CD8-positive, alpha-beta memory T cell (primary cell): ENCODE measurements at places on chromosomes 16 and 17. TPM values are rescaled to one million over a fixed set of nuclear protein-coding genes. Genes with fewer than 3 reads are reported as not detected.
A peak's percentile ranks its signal among the peaks of the same experiment; 100 is the strongest.

The ACSM2A gene
- not detected for total RNA-seq

The CCL7 gene
- not detected for total RNA-seq

The SRCIN1 gene
- total RNA-seq, result 0.04 TPM

The GPRC5C gene
- total RNA-seq, result 0.27 TPM

The TBX4 gene
- total RNA-seq, result not detected

GRCh38 chr17:1907909-1908698, 78.3 kb downstream of the RPA1 start:
- peaks cover 9% of the 10 kb centered on the region for H3K4me1 ChIP-seq
- peak overlapping the region; percentile 24 for H3K4me3 ChIP-seq
- no peaks in the 10 kb centered on the region for H3K36me3 ChIP-seq
- peak; percentile 14 for DNase-seq

DNA sequence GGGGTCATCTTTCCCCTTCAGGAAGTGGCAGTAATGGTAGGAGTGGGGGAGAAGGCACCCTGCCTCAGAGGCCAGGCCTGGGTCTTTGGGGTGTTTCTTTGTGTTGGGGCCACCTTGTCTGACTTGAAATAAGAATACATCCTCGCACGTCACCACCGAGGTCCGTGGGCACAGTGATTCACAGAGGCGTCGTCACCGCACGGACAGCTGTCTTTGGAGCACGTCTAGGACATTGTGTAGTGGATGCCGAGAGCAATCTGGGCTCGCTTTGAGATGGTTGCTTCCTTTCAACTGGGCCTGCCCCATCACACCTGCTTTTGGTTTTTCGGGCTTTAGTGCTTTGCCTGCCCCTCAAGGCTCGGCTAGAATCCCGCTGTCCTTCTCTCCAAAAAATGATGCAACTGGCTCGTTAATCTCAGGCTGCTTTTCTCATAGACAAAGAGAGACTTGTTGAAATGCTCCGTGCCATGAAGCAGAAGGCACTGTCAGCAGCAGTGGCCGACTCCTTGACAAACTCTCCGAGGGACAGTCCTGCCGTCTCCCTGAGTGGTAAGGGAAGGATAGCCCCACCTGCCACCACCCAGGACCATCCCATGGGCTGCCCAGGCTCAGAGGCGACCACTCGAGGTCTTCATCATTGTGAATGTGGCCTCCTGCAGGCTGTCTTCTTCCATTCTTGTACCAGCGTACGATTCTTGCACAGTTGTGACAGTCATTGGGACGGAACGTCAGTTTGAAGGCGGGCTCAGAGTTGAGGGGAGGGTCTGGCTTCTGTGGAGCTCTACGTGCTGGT, 24.0 kb downstream of the GINS2 start:
- no peak overlapping the region for H3K27ac ChIP-seq
- no peak overlapping the region for H3K4me3 ChIP-seq
- no peak for DNase-seq
- H3K4me1 ChIP-seq, result no peaks in the 10 kb centered on the region
- no peaks in the 10 kb centered on the region for H3K27me3 ChIP-seq

GRCh38 chr17:8885967-8886684, 18.7 kb upstream of the PIK3R6 start:
- DNase-seq, result no peak
- H3K36me3 ChIP-seq, result peaks cover 68% of the 10 kb centered on the region
- H3K4me3 ChIP-seq, result no peak overlapping the region
- no peak overlapping the region for H3K27ac ChIP-seq

- H3K36me3 ChIP-seq, result no peaks in the 10 kb centered on the region
- no peak for DNase-seq
- no peak overlapping the region for H3K4me3 ChIP-seq
- no peaks in the 10 kb centered on the region for H3K4me1 ChIP-seq
- no peak overlapping the region for H3K27ac ChIP-seq
Measured at GRCh38 chr17:9729735-9730420, 61.5 kb downstream of the DHRS7C start.

- H3K27me3 ChIP-seq, result peaks cover 21% of the 10 kb centered on the region
- no peaks in the 10 kb centered on the region for H3K36me3 ChIP-seq
- H3K27ac ChIP-seq, result no peak overlapping the region
- H3K4me1 ChIP-seq, result no peaks in the 10 kb centered on the region
- no peak overlapping the region for H3K4me3 ChIP-seq
Measured at GRCh38 chr16:88383401-88384221, 852 bp downstream of the ZNF469 start.

DNA sequence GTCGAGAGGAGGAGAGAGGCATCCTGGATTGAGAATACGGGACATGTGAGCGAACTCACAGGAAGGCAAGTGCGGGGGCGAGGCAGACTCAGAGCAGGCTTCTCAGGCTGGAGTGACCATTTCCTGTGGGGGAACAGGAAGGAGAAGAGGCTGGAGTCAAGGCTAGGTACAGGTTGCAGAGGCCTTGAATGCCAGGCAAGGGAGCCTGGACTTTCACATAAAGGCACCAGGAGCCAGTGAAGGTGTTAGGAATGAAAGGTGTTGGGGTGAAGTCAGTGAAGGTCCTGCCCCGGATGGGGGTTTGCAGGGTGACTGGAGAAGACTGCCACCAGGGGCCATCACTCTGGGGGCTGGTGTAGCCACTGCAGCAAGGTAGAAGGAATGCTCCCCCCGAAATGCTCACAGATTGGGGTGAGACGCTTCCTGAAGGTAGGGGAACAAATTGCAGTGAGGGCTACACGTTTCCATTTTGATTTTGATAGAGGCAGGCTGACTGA, 5.3 kb upstream of the GPRC5C start:
- H3K27ac ChIP-seq, result peak overlapping the region; percentile 16
- DNase-seq, result no peak
- no peaks in the 10 kb centered on the region for H3K4me1 ChIP-seq
- no peak overlapping the region for H3K4me3 ChIP-seq

- no peaks in the 10 kb centered on the region for H3K36me3 ChIP-seq
- no peaks in the 10 kb centered on the region for H3K27me3 ChIP-seq
- no peak overlapping the region for H3K27ac ChIP-seq
- DNase-seq, result no peak
- no peak overlapping the region for H3K4me3 ChIP-seq
Measured at GRCh38 chr17:42509409-42509808, 26.6 kb upstream of the NAGLU start.
